ENCODE measurements at places on chromosomes 6 and 20.

- DNase-seq, result no peak
These were observed 5.8 kb upstream of the GATA5 start for GRCh38 chr20:62481425-62482145.

DNA sequence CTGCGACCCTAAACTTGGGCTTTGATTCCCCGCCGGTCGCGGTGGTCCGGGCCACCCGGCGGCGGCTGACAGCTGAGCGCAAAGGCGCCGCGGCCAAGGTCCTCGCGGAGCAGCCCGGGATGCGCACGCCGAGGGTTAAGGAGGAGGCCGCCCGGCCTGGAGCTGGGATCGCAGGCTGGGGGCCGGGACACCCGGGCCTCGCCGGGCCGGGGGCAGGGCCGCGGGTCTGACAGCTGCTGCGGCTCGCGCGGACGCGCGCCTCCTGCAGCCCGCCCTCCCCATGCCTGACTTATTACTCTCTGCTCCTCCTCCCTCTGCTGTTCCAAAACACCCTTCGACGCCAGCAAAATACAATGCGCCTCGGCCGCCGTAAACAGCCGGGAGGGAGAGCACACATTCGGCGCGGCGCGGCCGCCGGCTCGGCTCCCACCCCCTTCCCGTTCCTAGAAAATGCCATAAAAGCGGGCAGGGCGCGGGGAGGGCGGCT is 746 bp downstream of the BACH2 start:
- DNase-seq, result peak; percentile 80

- no peak for DNase-seq
These were observed 24.0 kb upstream of the L3MBTL3 start for GRCh38 chr6:129994410-129994809.

GRCh38 chr20:25013478-25014380 is 21.2 kb upstream of the APMAP start:
- no peak for DNase-seq

GRCh38 chr6:74249658-74250057 is 553.7 kb downstream of the CD109 start:
- no peak for DNase-seq

DNA sequence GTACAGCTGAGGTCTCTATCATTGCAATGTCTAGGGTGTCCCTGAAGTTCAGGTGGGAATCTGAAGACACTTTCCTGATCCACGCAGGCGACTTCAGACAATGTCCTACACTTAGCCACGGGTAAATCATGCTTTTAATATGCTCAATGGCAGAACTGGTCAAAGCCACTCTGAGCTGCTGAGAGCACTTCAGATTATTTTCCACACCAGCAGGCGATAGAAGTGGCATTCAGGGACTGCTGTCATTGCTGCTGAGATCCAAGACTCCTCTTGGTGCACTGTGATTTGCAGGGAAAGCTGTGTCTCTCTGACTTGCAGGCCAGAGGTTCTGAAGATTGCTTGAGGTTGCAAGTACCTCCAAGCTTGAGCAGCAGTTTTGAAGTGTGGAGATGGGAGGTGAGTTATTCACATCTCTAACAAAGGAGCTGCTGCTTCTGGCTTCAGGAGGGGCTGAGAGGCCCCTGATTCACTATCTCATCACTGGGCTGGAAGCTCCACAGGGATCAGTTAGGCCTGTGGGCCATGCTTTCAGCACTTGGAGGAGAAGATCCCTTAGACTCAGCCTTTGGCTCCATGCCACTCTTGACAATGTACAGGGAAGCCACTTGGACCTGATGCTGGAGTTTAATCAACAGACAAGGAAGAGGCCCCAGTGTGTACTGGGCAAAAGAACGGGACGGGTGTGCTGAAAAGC is 2.9 kb upstream of the SSTR4 start:
- DNase-seq, result no peak

GRCh38 chr6:3835785-3836184 is 13.4 kb upstream of the FAM50B start:
- no peak for DNase-seq

- DNase-seq, result no peak
These were observed 23.6 kb upstream of the OR2J2 start for GRCh38 chr6:29147074-29147473.

DNA sequence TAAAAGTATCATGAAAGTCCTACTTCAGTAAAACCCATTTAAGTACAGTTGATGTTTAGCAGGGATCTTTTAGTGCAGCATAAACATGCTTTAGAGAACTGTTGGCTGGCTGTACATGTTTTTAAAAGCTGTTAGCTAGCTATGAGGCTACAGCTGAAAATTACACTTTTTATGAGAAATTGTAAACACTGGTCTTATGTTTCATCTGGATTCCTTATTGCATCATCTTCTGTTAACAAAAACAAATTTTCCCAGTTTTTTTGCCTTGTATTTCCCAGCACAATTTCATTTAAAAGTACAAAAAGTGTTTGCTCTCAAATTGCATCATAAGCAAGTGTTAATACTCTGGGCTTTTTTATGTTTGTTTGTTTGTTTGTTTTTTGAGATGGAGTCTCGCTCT is 18.3 kb upstream of the HLA-E start:
- no peak for DNase-seq

DNA sequence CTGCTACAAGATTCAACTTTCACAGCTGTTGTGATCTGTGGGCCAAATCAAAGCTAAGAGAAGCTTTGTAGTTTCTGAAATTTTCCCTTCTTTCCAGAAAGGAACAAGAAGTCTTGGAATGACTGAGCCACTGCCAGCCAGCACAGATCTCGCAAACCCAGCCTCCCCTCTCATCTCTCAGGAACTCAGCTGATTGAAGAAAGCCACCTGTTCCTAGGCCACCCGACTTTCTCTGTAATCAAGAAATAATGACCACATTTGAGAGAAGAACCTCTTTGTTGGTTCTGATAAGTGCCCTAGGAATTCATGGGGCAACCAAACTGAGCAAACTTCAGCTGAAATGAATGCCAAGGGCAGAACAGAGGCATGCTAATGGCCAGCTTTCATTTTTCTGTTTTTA is 61.7 kb downstream of the HDGFL1 start:
- DNase-seq, result no peak

DNA sequence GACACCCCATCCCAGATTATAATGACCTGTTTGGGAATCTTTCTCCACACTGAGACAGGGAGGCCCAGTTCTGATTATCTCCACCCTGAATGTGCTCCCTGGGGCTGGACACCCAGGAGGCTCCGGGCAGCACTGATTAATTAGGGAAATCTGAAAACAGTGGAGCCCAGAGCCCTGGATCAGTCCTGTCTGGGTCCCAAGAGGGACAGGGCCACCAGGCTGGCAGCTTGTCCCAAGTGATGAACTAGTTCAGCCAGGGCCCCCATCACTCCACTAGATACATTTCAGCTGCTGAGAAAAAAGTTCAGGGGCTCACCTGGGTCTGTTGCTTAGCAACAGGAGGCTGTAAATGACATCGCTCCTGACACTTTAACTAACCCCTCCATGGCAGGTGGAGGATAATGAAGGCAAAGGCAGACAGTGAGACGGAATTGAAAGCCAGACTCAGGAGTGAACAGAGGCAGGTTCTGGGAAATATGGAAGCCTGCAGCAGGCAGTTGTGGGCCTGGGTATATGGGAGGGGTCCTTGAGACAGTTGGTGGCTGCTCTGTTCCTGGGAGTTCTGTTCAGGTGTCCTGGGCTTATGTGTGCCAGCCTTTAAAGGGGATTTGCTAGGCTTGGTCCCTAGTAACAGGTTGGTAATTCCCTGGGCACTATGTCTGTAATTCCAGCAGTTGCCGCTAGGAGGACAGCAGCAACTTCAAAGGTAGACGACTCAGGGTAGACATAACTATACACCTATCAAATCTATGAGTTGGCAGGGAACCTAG is 78.3 kb upstream of the CTNNBL1 start:
- peak; percentile 60 for DNase-seq

- DNase-seq, result no peak
These were observed 85.3 kb upstream of the FYN start for GRCh38 chr6:111958534-111958933.

- DNase-seq, result no peak
These were observed 54.3 kb upstream of the APCDD1L start for GRCh38 chr20:58569241-58570125.

GRCh38 chr6:149963462-149964307 is at the start of gene ULBP1:
TSS of gene ULBP1 (plus strand) at chr6:149963943. CDS start at chr6:149964050, 107 bp downstream.
- peak; percentile 72 for DNase-seq
